Activated T-cell treated with anti-CD3 and anti-CD28 coated beads, Interleukin-2, amount 50 U/mL, for 72 hours (primary cell): ENCODE measurements at places on chromosomes 6 and 20. TPM values are rescaled to one million over a fixed set of nuclear protein-coding genes. Genes with fewer than 3 reads are reported as not detected.

Gene TUBB2B
- 0.35 TPM for total RNA-seq

DNA sequence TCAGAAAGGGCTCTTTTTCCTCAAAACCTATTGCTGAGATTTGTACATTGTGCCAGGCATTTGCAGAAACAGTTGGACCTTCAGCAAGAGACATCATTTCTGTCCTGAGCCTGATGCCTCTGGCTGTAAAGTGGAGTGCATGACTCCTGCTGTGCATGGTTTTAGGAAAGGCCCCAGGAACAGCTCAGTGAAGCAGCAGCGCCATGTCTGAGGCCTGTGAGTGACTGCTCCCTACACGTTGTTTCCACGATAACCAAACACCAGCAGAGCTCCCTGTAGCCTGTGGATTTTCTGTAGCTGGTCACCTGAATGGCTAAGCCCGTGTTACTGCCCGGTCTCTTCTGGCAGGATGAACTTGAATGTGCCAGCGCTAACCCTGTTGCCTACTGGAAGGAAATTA lies 232.5 kb downstream of the TFAP2C start:
- no peak for DNase-seq
- H3K27me3 ChIP-seq, result peaks cover 24% of the 10 kb centered on the region
- H3K27ac ChIP-seq, result no peak overlapping the region
- H3K36me3 ChIP-seq, result no peaks in the 10 kb centered on the region

DNA sequence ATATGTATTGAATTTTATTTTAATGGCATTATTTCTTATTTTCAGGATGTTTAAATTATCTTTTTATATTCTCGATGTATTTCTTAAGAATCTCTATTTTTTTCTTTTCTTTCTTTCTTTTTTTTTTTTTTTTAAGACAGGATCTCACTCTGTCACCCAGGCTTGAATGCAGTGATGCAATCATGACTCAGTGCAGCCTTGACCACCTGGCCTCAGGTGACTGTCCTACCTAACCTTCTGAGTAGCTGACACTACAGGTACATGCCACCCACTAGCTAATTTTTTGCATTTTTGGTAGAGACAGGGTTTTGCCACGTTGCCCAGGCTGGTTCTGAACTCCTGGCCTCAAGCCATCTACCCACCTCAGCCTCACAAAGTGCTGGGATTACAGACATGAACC lies 143.8 kb upstream of the LAMA2 start:
- no peaks in the 10 kb centered on the region for H3K36me3 ChIP-seq
- no peak overlapping the region for H3K4me3 ChIP-seq
- DNase-seq, result no peak
- peaks cover 28% of the 10 kb centered on the region for H3K27me3 ChIP-seq
- H3K4me1 ChIP-seq, result peaks cover 20% of the 10 kb centered on the region

DNA sequence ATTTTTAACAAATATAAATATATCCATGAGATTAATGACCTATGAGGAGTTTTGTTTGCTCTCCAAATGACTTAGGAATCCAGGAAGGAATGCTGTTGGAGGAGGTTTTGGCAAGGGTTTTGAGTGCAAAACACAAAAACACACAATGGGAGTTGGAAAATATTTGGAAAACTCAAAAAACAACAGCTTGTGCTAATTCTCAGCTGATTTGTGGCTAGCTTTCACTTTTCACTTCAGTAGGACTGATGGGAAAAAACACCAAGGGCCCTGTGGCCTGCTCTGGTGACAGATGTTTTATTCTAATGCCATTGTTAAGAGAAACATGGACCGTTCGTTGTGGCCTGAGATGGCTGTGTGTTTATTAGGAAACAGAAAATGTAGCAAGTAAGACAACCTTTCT lies 113.9 kb downstream of the ALDH8A1 start:
- no peaks in the 10 kb centered on the region for H3K36me3 ChIP-seq
- H3K4me3 ChIP-seq, result no peak overlapping the region
- H3K4me1 ChIP-seq, result no peaks in the 10 kb centered on the region
- no peaks in the 10 kb centered on the region for H3K27me3 ChIP-seq
- no peak overlapping the region for H3K27ac ChIP-seq
- no peak for DNase-seq

GRCh38 chr20:50522053-50522674 lies 12.0 kb downstream of the PTPN1 start:
- H3K36me3 ChIP-seq, result peaks cover 16% of the 10 kb centered on the region
- peak overlapping the region; percentile 34 for H3K27ac ChIP-seq
- no peak for DNase-seq

DNA sequence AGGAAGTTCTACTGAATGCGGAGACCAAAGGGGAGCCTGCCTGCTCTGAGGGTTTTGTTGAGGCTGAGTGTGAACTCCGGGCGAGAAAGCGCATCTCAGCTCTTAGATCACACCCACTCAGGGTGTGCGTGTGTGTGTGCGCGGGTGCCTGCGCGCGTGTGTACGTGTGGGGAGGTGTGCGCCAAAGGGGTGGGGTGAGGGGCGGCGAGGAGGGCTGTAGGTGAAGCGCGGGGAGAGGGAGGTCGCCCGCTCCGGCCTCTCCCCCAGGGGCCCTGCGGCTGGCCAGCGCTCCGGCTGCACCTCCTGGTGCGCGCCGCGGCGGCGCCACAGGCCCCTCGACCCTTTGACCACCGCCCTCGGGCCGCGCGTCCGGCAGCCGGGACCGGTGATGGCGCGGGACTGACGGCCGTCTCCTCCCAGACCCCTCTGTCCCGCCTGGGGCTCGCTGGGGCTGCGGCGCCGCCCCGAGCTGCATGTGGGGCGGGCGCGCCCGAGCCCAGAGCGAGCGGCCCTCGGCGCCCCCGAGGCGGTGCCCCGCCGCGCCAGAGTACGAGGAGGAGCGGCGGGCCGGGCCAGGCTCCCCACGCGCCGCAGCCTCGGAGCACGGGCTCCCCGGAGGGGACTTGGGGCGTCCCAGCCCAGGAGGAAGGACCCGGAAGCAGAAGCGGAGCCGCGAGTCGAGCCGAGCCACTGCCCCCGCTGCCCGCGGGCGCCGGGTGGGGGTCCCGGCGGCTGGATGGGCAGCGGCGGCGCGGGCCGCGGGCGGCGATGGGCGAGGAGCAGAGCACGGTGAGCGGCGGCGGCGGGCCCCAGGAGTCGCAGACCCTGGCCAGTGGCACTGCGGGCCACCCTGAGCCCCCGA lies at the start of gene RNF217:
Gene RNF217, plus strand, starts transcription at position 661 of the 862 bp plus-strand sequence. Its CDS starts 108 bp downstream, at position 769.
- H3K27ac ChIP-seq, result no peak within 1 kb of the TSS
- peak within 1 kb of the TSS; percentile 90 for H3K4me3 ChIP-seq
- peaks cover 72% of the 10 kb centered on the region for H3K27me3 ChIP-seq
- peaks cover 3% of the 10 kb centered on the region for H3K36me3 ChIP-seq

Gene ID4
- not detected for total RNA-seq

Gene RAB44
- 0.05 TPM for total RNA-seq

Gene C6orf58
- total RNA-seq, result not detected

DNA sequence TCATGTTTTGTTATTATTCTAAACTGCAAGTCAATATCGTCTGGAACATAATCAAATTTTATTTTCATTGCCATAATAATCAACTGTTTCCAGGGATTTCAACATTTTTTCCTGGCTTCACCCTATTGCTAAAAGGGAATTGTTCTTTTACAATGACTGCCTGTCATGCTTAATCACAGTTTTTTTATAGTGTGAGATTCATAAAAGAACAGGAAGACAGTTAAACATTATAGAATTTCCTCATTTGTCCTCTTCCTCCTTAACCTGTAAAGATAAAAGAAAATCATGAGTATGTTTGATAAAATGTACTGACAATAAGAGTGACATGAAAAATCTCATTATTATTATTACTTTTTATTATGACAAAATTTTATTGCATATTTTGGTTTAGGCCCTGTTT lies 73.3 kb upstream of the CENPW start:
- H3K36me3 ChIP-seq, result no peaks in the 10 kb centered on the region
- no peak overlapping the region for H3K27ac ChIP-seq
- H3K27me3 ChIP-seq, result no peaks in the 10 kb centered on the region

DNA sequence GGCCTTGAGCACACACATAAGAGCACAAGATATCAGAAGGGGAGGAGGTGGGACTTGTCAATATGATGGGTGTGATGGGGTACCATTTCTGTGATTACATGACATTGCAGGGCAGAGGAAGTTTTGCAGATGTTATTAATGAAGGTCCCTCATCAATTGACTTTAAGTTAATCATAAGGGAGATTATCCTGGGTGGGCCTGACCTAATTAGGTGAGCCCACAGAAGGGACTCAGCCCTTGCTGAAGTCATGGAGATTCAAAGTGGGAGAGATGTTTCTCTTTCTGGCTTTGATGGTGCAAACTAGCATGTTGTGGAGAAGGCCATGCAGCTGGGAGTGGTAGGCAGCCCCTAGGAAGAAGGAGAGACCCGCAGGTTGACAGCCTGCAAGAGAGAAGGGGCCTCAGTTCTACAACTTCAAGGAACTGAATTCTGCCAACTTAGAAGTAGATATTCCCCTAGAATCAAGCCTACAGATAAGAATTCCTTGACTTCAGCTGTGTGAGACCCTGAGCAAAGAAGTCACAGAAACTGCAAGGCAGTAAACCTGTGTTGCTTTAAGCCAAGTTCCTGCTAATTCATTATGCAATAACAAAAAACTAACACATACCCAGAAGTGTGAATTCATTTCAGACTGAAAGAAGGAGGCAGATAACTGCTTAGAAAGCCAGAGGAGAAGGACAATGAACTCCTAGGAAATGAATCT lies 131.3 kb downstream of the LRFN2 start:
- no peaks in the 10 kb centered on the region for H3K27me3 ChIP-seq
- no peaks in the 10 kb centered on the region for H3K36me3 ChIP-seq
- no peak for DNase-seq

DNA sequence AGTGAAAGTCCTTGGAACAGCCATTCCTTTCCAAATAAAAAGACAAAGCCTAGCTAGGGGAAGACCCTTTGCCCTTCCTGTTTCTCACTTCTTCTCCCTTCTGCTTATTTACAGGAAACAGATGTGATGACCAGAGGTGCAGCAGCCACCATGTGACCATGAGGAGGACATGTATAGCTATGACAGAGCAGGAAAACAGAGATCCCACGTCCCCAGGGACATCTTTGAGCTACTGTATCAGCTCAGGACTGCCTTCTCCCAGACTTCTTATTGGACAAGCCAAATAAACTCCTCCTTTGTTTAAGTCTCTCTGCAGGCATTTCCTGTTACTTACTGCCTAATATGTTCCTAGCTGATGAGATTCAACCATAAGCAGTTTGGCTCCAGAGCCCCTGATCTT lies 133.1 kb upstream of the MLN start:
- no peak overlapping the region for H3K4me3 ChIP-seq
- H3K36me3 ChIP-seq, result no peaks in the 10 kb centered on the region
- H3K27ac ChIP-seq, result no peak overlapping the region

GRCh38 chr6:169709293-169709692 lies 7.4 kb downstream of the C6orf120 start:
- no peak overlapping the region for H3K4me3 ChIP-seq
- H3K27ac ChIP-seq, result peak overlapping the region; percentile 71
- peaks cover 45% of the 10 kb centered on the region for H3K4me1 ChIP-seq

GRCh38 chr20:37381621-37382471 lies 35.9 kb downstream of the SRC start:
- H3K27me3 ChIP-seq, result no peaks in the 10 kb centered on the region
- no peak overlapping the region for H3K4me3 ChIP-seq
- peaks cover 18% of the 10 kb centered on the region for H3K4me1 ChIP-seq
- no peak overlapping the region for H3K27ac ChIP-seq
- no peaks in the 10 kb centered on the region for H3K36me3 ChIP-seq
- DNase-seq, result no peak

DNA sequence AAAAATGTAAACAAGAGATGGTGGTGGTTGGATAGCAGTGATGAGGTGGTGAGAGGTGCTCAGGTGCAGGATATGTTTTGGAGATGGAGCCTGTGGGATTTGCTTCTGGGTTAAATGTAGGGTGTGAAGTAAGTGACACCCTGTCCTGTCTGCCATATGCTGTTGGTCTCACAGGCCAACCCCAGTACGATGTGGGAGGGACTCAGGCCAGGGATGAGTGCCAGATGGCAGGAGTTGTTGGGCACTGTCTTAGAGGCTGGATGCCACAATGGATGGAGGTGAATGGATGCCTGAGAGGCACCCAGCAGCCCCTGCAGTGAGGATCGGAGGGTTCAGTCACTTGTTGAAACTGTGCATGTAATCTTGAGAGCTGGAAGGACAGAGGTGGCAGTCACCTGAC lies 259.3 kb downstream of the NRN1 start:
- peaks cover 9% of the 10 kb centered on the region for H3K36me3 ChIP-seq
- no peak overlapping the region for H3K27ac ChIP-seq
- no peaks in the 10 kb centered on the region for H3K27me3 ChIP-seq
- H3K4me1 ChIP-seq, result no peaks in the 10 kb centered on the region
- no peak overlapping the region for H3K4me3 ChIP-seq

Gene BIRC7
- total RNA-seq, result 0.74 TPM

- H3K36me3 ChIP-seq, result no peaks in the 10 kb centered on the region
- H3K27me3 ChIP-seq, result peaks cover 11% of the 10 kb centered on the region
- peaks cover 13% of the 10 kb centered on the region for H3K4me1 ChIP-seq
- no peak overlapping the region for H3K27ac ChIP-seq
- no peak overlapping the region for H3K4me3 ChIP-seq
Measured at GRCh38 chr20:23157734-23158133, 71.6 kb upstream of the CD93 start.

GRCh38 chr6:160163425-160163824 lies 41.8 kb downstream of the SLC22A1 start:
- DNase-seq, result no peak
- H3K27ac ChIP-seq, result no peak overlapping the region
- H3K36me3 ChIP-seq, result no peaks in the 10 kb centered on the region
- H3K4me1 ChIP-seq, result no peaks in the 10 kb centered on the region
- no peaks in the 10 kb centered on the region for H3K27me3 ChIP-seq

GRCh38 chr6:148140772-148141557 lies 201.7 kb upstream of the SASH1 start:
- H3K4me1 ChIP-seq, result no peaks in the 10 kb centered on the region
- H3K36me3 ChIP-seq, result no peaks in the 10 kb centered on the region
- H3K27ac ChIP-seq, result no peak overlapping the region

DNA sequence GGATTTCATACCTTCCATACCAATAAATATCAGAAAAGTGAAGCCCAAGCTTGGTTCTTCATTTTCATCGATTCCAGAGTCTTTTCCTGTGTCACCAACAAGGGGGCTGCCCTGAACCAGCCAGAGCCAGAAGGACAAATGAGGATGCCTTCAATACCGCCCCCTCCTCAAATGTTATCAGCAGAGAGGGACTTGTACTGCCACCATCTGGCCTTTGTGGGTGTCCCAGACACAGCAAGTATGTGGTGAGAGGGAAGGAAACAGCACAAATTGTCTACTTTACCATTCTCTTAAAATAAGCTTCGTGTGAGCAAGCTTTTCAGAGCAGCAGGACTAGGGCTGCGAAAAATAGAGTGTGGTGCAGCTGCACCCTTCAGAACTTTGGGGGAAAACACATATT lies 165.3 kb downstream of the SOBP start:
- H3K4me3 ChIP-seq, result no peak overlapping the region
- H3K27me3 ChIP-seq, result no peaks in the 10 kb centered on the region
- peaks cover 37% of the 10 kb centered on the region for H3K4me1 ChIP-seq

GRCh38 chr20:61896058-61896961 lies 169.4 kb downstream of the TAF4 start:
- H3K36me3 ChIP-seq, result no peaks in the 10 kb centered on the region
- peak; percentile 15 for DNase-seq
- no peak overlapping the region for H3K27ac ChIP-seq
- no peak overlapping the region for H3K4me3 ChIP-seq
- H3K27me3 ChIP-seq, result no peaks in the 10 kb centered on the region
- no peaks in the 10 kb centered on the region for H3K4me1 ChIP-seq
